Renal pelvis (tissue), 12 donors: ENCODE measurements at places on chromosomes 4 and X.
A peak's percentile ranks its signal among the peaks of the same experiment; 100 is the strongest.

- no peak for DNase-seq
Measured at GRCh38 chrX:136182414-136182813, 35.1 kb downstream of the FHL1 start.

DNA sequence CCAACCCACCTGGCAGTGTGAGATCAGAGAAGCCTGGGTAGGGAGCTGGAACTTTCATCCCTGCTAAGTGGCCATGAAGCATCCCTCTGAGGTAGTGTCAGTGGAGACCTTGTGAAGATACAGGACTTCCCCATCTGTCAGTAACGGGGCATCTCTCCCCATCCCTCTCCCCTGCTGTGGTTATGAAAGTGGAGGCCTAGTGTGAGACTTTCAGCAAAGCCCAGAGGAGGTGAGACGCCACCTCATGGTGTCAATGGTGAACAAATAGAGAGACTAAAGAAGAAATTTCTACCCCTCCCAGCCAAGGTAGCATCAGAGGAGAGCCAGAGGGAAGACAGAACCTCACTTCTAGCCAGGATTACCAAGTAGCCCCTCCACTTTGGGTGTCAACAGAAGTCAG lies 150.2 kb downstream of the VEGFC start:
- no peak for DNase-seq

DNA sequence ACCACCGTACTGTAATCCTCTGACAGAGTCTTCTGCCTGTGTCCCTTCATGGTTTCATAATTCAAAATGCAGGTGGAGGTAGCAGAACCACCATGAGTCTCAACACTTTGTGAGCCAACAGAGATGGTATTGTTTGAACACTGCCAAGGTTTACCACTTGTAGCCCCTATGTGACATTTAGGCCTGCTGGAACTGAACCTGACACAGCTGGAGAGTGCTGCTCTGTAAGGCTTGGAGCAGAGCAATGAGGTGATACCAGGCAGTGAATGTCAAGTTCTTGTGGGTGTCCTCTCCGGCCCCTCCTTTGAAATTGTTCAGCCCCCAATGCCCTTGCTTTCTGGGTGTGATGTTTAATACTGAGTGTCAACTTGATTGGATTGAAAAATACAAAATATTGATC lies 1042.9 kb downstream of the ARAP2 start:
- DNase-seq = no peak

GRCh38 chr4:182254026-182254780 lies 11.0 kb downstream of the TENM3 start:
- DNase-seq = no peak

- no peak for DNase-seq
Measured at GRCh38 chr4:153534792-153535629, 68.9 kb downstream of the TMEM131L start.

DNA sequence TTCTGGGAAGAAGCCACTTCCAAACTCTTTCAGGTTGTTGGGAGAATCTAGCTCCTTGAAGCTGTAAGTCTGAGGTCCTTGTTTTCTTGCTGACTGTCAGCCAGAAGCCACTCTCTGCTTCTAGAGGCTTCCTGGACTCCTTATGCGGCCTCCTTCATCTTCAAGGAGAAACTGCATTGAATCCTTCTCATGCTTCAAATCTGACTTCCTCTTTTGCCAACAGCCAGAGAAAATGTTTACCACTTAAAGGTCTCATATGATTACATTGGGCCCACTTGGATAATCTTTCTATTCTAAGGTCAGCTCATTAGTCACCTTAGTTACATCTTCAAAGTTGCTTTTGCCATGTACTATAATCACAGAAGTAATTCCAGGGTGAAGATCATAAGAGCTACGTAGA lies 327.0 kb downstream of the HNRNPD start:
- DNase-seq = no peak

DNA sequence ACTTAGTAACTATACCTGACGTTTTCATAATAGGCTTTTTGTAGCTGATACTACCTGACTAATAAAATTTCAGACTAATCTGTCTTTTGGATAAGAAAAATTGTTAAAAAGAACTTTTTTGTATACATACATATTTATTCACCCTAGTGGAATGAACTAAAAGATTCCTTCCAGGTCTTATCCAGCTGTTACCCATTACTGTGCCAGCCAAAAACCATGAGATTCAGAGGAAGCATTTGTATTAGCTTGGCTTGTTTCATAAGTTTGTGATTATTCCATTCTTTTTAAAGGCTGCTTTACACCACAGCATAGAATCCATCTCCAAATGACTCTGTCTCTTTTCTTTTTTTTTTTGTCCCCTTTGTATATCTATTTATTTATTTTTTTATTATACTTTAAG lies 149.4 kb downstream of the FAT4 start:
- no peak for DNase-seq

DNA sequence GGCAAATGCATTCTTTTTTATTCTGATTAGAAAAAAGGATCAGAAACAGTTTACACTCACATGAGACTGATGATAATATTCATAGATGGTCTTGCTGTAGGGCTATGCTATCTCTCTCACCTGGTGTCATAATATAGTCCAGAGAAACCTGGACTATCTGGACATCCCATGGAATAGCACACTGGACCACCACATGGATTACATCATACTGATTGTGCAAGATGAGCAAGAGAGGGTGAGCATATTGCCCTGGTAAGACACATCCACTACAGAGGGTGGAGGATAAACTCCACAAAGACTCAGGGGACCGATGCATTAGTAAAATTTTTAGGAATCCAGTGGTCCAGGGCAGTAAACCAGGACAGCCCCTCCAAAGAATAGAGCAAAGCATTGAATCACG lies 8.2 kb downstream of the SYN1 start:
- DNase-seq = no peak

GRCh38 chr4:122826553-122827257 lies at the start of gene FGF2:
TSS of gene FGF2 (plus strand) at chr4:122826831. CDS start at chr4:122827175, 344 bp downstream.
- DNase-seq = peak; percentile 74

DNA sequence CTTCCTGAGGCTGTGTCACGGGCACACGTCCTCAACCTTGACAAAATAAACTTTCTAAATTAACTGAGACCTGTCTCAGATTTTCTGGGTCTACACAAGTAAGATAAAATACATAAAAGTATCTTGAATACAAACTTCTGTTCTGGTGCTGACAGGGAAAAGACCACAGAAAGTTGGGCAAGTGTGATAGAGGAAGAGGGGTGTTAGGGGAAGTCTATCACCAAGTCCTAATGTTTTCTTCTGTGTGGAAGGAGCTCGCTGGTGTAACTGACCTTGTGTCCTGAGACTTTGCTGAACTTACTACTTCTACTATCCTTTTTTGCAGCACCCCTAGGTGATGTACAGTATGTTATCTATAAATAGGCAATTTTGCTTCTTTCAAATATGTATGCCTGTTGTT lies 97.0 kb upstream of the STIM2 start:
- DNase-seq = no peak

DNA sequence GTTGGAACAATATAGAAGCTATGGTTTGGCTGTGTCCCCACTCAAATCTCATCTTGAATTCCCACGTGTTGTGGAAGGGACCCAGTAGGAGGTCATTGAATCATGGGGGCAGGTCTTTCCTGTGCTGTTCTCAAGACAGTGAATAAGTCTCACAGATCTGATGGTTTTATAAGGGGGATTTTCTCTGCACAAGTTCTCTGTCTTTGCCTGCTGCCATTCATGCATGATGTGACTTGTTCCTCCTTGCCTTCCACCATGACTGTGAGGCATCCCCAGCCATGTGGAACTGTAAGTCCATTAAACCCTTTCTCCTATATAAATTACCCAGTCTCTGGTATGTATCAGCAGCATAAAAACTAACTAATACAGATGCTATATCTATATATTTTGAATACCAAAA lies 135.2 kb upstream of the EDNRA start:
- DNase-seq = no peak

GRCh38 chrX:66018585-66019309 lies 21.1 kb downstream of the VSIG4 start:
- no peak for DNase-seq

- no peak for DNase-seq
Measured at GRCh38 chr4:163858515-163858914, 364.0 kb downstream of the TMA16 start.

DNA sequence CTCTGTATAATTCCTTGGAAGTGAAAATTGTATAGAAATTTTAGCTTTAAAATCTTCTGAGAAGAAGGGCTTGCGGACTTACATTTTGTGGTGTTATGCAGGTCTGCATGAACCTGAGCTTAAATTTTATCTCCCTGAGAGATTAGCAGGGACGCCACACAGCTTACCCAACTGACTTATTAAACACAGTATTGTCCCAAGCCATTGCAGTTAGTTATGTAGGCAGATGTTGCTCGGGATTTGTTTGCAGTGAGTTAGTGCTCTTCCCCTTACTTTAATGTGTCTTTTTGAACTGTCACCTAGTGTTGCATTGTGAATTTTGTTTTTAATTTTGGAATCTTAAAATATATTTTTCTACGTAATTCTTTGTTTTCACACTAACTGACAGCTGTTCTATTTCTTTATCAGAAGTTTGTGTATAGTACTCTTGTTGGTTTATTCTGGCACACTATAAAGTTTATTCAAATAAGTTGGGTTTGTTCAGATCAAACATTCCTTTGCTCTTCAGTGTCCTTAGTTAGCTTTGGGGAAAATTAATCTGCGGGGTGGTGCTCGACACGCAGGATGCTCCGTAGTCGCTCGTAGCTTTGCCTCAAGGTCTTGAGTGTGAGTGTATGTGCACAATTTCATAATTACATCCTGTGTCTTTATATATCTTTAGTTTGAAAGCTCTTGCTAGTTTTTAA lies 145.4 kb downstream of the STIM2 start:
- DNase-seq = no peak
